ENCODE measurements at places on chromosomes 4 and X.

DNA sequence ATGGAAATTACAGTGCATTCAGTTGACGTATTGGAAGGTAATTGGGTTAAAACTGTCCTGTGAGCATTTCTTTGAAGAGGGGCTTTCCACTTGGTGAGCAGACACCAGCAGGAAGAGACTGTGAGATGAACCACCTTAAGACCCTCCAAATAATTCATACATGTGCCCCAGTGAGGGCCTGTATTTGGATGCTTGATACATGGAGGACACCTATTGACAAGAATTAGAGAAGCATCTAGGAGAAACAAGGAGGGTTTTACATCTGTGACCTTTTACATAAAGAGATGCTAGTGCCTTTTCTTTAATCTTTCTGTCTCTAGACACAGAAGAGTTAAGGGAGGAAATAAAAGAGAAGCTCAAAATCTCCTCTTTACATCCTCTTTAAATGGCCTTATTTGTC lies 1115.3 kb upstream of the IGFBP7 start:
- no peak for DNase-seq

DNA sequence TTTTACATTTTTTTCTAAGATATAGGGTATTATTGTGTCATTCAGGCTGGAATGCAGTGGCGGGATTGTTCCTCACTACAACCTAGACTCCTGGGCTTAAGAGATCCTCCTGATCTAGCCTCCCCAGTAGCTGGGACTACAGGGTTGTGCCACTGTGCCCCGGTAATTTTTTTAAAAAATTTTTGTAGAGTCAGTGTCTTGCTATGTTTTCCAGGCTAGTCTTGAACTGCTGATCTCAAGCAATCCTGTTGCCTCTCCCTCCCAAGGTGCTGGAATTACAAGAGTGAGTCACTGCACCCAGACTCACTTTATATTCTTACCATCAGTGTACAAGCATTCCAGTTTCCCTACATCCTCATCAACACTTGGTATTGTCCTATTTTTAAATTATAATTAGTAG lies 156.4 kb upstream of the GYPA start:
- DNase-seq, result no peak

DNA sequence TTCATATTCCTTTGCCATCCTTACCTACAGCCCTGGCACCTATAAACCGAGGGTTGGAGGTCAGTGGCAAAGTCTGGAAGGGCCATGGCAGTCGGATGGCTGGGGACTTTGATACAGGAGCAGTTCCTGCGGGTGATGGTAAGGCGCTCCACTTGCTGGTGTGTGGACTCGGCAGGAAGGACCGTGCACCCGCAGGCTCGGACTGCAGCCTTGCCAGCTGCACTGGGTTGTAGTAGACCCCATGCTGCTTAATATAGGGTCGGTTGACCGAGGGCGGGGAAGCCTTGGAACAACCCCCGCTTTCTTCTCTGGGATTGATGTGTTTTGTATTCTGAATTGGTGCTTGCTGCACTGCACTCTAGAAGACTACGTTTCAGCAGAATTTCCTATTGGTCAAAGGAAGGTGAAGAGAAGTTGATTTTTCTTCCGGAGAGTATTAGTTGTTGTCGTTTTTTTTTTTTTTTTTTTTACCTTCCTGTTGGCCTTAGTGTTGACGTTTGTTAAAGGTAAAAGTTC lies 638 bp downstream of the BLTP1 start:
- DNase-seq, result peak; percentile 47

DNA sequence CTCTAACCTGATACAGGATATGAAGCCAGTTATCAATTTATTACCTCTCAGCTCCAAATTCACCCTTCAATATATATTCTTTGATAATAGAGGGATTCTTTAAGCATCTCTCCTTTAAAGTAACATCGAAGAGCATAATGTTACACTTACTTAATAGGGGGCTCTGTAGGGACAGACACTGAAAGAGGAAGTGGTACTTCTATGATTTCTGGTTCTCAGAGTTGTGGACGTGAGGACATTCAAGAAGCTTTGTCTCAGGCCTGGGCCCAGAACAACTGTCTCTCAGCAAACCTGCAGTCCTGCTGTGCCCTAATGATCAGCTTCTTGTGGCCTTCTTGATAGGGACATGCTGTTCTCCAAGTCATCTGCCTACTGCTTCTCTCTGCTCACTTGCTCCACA lies 4.2 kb upstream of the ZXDB start:
- DNase-seq, result no peak

DNA sequence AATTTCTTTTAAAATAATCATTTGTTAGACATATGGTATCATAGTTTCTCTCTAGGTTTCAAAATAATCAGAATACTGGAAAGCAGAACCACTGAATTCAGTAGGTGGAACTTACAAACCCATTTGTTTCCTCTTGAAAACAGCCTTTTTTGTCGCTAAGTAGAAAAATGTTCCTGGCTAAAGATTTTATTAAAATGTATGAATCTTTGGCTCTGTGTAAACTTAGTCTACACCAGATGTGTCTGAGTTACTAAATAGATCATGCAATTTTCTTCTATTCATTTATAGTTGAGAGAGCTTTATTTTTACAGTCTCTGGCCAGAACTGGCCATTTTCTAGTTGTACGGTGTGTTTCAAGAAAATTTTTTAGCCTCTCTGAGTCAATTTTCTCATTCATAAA lies 1.0 kb downstream of the CYSLTR1 start:
- DNase-seq, result no peak

DNA sequence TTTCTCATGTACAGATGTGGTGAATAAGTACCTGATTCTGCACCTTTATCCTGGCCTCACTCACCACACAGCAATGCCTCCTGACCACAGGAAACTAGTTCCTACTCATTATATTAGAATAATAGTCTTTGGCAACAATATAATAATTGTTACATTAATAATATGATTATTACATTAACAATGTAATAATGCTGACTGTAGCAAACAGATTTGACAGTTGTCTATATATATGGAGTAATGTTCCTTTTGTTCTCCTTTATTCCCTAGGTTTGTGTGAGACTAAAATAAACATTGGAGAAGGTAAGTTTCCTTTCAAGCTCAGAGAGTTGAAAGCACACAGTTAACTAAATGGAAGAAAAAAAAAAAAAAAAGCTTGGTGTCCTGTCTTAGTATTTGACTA lies 40.6 kb upstream of the NAA11 start:
- DNase-seq, result no peak

DNA sequence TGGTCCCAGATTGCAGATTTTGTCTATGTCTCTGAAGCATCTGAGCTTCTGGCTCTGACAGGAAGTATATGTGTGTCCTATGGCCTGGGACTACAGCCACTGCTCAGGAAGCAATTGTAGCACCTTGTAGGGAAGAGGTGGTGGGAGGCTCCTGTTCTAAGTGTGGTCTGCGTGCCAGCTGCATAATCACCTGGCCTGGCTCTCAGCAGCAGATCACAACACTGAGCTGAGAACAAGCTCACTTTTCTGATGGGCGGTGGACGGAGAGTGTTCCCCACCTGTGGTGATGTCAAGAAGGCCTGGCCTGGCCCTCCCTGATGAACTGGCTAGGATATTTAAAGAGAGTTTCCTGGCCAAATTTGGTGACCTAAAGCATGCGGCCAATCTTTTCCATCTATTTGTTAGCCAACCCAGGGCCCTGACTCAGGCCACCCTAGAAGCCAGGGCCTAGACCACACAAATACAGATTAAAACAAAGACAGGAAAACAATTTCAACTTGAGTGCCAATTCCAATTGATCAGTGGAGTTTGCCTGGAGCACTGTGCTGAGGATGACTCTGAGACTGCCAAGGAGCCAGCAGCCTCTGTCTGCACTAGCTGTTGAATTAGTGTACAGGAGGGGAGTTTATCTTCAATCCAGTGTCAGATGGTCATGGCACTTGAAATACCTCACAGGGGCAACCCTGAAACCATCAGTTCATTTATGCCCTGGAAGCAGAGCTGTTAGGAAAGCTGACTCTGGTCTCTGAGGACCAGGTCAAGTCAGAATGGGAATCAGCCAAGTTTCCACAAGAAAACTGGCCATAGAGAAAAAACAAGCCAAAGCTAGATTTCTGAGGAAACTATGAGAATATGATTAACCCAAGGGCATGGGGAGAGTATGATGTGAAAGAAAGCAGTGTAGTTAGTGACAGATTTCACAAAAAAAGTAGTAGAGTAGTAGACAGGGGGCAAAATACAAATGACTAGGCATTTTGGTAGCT lies 47.4 kb downstream of the PRDM5 start:
- DNase-seq, result no peak

DNA sequence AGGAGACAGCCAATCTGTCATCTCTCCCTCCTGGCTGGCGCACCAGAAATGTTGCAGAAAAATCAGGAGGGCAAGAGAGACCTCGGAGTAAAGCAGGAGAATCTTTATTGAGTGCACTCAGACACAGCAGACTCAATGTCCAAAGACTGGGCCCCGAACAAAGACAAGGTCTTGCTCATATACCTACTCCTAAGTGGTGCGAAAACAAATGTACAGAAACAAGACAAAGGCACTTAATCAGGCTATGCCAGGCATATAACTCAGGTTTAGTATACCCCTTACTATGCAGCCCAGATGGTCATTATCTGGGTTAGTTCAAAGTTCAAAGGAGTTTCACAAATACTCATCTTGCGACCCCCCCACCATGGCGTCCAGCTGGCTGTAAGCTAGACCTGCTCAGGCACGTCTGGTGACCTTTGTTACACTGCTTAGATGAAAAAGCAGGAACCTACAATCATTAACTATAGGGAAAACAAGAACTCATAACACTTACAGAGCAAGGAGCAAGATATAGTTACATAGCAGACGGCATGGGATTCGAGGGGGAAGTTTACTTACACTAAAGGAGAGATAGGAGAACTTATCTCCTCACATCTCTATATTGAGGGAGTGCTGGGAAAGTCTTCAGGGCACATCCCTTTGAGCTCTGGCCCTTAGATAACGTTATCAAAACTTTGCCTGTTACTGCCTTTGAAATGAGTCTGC lies 27.5 kb downstream of the SULT1E1 start:
- no peak for DNase-seq

DNA sequence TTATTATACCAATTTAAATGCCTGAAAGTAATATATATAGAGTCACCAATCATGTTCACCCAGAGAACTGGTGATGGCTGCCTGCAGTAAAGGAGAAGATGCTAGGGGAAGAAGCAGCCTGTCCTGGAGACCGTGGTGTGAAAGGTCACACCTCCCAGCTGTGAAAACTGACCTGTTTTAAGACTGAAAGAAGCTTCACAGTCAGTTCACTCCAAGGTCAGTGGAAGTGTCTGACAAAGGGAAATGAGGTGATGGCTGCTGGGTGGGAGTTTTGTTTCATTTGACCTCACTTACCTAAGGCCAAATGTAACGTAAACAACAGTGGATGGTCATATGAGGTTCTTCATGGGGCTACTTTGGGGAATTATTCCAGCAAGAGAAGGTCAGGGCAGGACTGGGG lies 352.1 kb upstream of the GATB start:
- no peak for DNase-seq
